Fibroblast of mammary gland (primary cell): ENCODE measurements at places on chromosomes 3 and 15.

DNA sequence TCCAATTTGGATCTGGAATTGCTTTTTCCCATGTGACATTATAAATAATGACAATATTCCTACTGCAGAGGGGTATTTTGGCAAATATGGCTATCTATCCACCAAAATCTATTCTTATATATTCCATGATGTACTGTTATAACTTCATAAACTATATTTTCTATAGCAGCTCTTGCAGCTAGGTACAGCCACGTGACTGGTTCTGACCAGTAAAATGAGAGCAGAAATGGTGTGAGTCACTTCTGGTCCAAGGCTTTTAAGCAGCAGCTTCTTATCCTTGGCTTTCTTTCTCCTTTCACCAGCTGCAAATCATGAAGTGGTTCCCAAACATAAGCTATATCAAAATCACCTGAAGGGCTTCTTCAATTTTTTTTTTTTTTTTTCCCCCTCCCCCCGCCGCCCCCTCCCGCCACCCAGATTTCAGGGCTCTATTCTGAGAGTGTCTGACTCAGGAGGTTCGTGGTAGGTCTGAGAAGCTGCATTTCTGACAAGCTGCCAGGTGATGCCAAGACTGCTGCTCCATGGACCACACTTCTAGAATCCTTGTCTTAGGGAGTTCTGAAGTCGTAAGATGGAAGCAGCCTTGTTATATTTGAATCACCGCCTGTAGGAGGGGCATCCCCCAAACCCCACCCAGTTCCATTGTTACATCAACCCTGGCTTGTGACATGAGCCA is 357.5 kb downstream of the CHST2 start:
- peak; percentile 26 for DNase-seq

DNA sequence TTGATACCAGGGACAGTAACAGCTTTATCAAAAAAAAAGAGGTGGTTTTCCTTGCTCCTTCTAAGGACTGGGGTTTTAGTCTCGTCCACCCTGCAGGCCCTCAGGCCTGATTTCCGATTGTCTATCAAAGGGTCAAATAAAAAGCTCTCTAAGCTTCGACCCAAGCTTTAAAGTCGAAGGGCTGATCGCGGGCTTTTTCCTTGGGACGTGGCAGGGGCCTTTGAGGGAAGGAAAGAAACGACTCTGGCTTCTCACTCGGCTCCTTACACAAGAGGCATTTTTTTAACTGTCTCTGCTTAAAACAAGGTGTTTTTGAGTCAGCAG is 354 bp upstream of the KLHL24 start:
- no peak for DNase-seq

DNA sequence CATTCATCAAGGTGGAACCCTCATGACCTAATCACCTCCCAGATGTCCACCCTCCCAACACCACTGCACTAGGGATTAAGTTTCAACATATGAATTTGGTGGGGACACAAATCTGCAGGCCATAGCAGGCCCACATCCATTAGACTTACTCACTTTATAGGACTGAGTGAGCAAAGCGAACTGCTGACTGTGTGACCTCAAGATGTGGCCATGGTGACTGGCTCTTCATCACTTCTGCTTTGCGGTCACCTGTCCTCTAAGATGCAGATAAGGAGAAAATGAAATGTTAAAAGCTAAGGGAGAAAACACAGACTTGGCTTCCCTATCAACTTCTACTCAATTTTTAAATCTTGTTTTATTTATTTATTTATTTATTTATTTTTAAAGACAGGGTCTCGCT is 14.5 kb upstream of the DCP1A start:
- DNase-seq, result no peak

DNA sequence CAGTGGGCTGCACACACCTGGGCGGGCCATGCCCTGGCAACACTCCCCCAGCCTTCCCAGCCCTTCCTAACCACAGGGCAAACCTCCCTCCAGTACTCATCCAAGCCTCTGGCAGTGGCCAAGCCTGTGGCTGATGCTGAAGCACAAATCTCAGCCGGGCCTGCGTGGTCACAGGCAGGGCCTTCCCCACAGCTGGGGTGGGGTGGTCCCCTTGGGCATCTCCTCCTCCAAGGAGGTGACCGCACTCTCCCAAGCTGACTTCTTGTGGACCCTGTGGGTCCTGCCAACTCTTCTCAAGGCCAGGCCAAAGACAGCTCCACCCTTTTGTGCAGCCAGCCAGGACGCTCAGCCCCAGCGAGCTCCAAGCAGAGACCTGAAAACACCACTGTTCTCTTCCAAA is 21.4 kb downstream of the GRAMD2A start:
- no peak for DNase-seq

GRCh38 chr15:95733931-95734330 is 596.6 kb upstream of the NR2F2 start:
- DNase-seq, result no peak

DNA sequence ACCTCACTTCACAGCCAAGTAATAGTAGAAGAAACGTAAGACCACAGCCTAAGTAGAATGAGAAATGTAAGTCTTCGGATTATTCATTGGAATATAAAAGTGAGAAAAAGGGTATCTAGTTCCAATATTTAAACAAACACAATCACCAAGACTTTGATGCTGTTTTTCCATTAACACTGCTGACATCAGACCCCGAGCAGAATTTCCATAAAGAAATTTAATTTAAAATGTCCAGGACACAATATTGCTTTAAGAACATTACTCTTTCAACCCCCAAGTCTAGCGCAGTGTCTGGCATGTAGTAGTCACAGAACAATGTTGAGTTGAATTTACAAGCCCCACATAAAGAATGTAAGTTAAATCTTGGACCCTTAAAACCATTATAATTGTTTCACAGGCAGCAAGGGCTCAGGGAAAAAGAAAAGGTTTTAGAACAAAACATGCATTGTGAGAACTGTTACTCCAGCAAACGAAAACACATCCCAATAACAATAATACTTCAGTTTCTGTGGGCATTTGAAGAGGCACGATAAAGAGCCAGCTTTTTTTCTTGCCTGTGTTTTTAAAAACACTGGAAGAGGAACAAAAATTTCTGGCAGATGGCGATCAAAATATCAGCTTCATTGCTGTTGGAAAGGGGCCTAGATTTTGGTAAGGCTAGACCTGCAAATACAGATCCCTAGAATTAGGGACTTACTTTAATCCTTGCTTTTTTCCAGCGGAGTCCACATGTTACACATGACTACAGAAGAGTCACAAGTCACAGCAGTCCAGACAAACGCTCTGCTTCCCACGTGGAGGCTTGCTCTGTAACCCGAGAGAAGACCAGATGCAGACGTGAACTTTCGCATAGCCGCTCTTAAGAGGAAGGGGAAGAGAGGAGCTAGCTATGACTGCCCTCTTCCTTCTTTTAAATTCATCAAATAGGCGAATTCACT is 77.9 kb upstream of the IGSF10 start:
- DNase-seq, result peak; percentile 62

DNA sequence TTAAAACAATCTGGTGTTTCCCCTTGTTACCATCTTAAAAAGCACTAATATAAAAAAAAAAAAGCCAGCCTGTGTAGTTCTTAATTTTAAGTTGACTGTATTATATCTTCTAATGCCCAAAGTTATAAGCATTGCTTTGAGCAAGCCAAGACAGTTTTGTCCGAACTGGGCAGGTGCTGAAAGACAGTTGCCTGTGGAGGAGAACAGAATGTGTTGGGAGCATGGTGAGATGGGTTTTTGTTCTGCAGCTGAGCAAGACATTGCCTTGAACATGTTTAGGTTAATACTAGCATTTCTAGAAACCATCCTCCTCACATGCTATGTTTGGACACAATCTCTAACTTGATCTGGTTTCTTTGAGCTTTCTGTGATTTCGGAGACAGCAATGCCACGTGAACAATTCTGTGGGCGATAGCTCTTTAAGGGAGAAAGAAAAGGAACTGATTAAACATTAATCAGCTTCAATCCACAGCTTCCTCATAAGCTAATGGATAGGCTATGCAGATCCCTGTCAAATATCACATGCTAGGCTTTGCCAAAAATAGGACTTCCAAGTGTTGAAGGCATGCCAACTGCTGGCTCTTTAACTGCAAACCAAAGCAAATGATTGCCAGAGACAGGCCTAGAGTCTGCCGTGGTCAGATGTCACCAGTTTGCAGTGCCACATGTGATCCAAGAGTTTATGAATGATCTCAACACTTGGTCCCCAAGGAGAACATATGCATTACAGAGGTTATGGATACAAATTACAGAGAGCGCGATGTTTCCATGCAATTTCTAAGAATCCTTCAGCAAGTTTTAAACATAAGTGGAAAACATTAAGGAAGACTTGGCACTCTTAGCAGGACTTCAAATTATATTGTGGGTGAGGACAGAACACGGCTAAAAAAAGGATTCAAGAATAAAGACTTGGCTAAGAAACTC is 428.1 kb downstream of the ROBO2 start:
- peak; percentile 0 for DNase-seq

DNA sequence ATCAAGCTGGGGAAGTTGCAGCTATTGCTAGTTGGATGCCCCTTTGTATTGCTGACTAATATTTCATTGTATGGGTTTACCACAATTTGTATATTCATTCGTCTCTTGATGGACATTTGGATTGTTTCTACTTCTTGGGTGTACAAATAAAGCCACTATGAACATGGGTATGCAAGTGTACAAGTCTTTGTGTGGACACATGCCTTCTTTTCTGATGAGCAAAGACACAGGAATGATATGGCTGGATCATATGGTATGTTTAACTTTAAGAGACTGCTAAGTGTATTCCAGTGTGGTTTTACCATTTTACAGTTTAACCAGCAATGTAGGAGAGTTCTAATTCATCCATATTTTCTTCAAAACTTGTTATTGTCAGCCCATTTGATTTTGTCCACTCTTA is 32.2 kb downstream of the NECTIN3 start:
- DNase-seq, result no peak

- no peak for DNase-seq
Observed at GRCh38 chr3:144852999-144853398, 881.4 kb downstream of the DIPK2A start.

- peak; percentile 91 for DNase-seq
Observed at GRCh38 chr3:168096210-168096652, 507 bp upstream of the GOLIM4 start.

- DNase-seq, result peak; percentile 56
Observed at GRCh38 chr3:187920913-187921312, 175.6 kb upstream of the BCL6 start.

DNA sequence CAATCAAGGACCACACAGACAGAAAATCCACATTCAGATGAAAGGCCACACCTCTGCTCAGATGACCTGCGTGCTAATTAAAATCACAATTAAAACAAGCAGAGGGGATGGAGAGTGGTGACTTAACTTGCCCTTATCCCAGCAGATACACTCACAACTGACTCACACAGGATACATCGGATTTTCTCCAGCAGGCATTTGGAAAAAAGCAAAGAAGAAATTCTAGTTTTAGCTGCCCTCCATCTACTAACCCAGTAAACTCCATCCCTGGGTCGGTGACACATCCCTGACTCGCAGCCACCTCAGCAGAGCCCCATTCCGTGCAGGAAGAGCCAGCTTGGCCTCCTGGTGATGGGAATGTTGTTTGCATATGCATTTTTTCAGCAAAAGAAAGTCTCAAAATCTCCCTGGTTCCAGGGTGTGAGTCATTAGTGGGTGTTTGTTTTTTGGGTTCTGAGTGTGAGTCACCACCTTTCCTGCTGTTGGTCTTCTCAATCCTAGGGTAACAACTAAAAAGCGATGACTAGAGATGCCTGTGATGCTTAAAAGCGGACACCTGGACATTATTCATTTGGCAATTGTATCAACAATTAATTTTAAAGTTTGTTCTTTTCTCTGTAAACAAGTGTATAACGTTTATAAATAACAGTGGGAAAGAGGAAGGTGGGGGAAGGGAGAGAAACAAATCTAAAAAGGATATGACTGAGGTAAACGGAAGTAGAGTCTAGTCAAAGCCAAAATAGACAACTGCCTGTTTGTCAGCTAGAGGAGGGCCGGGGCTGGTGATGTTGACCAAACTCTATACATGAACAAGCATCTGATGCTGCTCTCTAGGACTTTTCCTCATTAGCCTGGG is 49.8 kb upstream of the SLC4A7 start:
- peak; percentile 100 for DNase-seq

DNA sequence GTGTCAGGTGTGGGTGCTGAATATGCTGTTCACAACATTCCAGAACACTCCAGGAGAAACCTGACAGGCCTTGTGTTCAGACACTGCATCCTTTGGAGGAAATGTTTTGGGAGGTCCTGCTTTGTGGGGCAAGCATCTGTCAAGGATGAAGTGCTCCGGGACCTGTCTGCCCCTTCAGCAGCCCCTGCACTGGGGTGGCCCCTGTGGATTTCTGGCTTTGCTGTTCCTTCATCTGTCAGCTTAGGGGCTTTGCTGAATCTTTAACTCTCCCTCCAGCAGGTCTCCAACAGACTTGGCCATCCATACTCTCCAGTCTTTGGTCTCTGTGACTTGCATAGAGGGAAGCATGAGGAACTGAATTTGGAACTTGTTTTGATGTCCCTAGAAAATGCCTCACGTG is 3.1 kb downstream of the PRR23E start:
- no peak for DNase-seq

- DNase-seq, result peak; percentile 54
Observed at GRCh38 chr3:197331131-197331530, 32.7 kb upstream of the DLG1 start.

DNA sequence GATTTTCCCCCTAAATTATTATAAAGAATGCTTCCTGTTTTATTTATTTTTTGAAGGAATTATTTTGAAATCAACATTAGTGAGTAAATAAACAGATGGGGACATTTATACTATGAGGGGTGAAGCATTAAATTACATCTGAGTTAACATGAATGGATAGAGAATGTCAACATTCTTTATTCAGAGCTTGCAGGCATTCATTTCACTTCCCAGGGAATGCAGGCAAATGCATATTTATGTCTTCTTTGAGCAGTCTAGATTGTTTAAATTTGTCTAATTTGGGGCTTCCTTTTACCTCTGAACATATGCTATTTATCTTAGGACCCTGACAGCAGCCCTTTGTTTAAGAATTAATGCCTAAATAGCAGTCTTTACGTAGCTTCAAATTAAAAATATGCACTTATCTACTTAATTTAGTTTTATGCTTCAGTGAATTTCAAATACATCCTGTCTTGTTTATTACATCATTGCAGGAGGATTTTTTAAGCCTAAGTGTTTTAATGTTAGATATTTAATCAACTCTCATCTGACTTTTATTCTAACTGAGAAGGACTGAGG is 630.5 kb upstream of the LMCD1 start:
- DNase-seq, result no peak

- DNase-seq, result no peak
Observed at GRCh38 chr15:63094495-63094931, 27.1 kb upstream of the LACTB start.

DNA sequence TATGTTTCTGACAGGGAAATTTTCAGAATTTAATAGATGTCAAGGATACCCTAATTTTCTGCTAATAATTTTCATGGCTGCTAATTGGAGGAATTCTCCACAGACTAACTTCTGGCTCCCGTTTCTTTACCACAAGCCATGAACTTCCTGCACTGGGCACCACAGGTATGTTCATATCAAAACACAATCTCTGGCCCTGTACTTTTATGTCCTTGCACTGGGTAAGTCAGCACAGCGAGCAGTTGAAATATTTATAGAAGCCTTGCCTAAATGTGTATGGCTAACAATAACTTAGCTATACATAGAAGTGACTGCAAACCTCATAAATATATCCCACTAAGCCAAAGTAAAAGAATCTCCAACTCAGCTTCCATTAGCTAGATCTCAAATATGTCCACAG is 246.9 kb downstream of the ZIC1 start:
- DNase-seq, result no peak
